ENCODE measurements at places on chromosomes 2 and 18. TPM values are rescaled to one million over a fixed set of nuclear protein-coding genes. Genes with fewer than 3 reads are reported as not detected.

- DNase-seq, result no peak
These were observed 35.0 kb upstream of the PTMA start for GRCh38 chr2:231673348-231673770.

Gene FAP
- 58.1 TPM for polyA plus RNA-seq

DNA sequence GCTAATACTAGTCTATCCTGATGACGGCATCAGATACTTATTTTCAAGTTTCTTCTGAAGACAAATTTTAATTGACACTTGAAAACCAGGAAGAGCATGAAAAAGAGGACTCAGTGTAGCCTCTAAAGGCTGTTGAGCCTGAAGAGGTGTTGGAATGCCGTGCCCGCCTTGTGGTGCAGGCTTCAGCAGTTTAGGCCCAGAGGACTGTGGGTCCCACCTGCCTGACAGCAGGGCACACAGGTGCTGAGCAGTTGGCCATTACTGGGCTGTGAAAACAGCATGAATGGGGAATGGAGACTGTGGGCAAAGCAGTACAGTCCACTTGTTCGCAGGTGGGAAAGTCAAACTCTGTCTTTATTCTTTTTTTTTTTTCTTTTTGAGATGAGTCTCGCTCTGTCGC lies 49.8 kb upstream of the THOC1 start:
- no peak for DNase-seq

Gene LPIN2
- 10.3 TPM for polyA plus RNA-seq

GRCh38 chr2:238506371-238507068 lies 79.8 kb downstream of the ASB1 start:
- DNase-seq, result no peak

DNA sequence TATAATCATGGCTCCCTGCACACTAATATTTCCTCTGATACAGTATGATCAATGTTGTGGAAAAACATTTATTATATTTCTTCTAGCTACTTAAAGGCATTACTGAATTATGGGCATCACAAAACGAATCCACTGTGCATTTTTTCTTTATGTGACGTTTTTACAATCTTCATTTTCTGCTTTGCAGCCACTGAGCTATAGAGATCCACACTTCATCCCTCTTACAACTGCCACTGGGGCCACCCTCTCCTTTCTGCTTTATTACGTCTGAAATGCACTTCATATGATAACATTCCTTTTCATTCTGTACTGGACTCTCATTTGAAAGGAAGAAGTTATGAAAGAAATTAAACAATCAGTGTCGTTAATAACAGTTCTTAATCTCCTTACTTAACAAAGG lies 394.5 kb upstream of the HNRNPA3 start:
- DNase-seq, result no peak

GRCh38 chr2:41129988-41130387 lies 678.1 kb upstream of the SLC8A1 start:
- no peak for DNase-seq

GRCh38 chr18:9612215-9612830 lies 2.0 kb downstream of the PPP4R1 start:
- no peak for DNase-seq

GRCh38 chr18:21099442-21099841 lies 12.2 kb downstream of the ROCK1 start:
- no peak for DNase-seq

- no peak for DNase-seq
These were observed 21.3 kb upstream of the COPS8 start for GRCh38 chr2:237064203-237065070.

DNA sequence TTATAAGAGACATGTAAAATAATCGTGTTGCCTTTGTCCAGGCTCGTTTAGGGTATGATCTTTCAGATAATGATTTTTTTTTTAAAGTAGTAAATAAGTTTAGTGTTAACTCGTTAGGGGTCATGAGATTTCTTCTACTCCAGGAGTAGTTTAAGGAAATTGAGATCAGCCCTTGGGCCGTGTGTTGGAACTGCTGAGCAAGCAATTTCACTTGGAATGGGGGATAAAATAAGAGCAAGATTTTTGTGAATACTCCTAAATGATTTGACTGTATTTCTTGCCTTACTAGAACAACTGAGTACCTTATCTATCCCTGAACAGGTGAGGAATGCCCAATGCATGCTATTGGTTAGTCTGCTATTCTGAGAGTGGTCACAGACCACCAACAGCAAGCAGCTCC lies 102.2 kb upstream of the SERPINE2 start:
- no peak for DNase-seq

DNA sequence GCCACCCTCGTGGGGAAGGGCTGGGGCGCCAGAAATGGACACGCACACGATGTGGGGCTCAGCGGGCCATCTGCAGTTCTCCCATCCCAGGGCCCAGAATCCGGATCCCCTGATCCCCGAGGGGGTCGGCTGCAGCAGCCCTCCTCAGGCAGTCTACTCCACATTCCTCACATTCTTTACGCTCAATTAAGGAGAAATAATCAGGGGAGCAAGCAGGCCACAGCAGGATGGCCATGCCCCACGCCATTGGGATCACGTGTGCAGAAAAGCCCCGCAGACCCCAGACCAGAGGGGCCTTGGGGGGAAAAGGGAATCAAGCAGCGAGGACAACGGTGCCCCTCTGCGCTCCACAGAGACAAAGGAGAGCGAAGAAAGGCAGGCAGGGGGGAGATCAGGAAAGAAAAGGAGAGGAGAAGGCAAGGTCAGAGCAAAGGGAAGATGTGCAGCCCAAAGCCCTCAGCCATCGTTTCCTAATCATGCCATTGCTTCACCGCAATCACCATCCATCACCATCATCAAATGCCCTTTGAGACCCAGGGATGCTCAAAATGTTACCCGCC lies 17.5 kb upstream of the PKDCC start:
- no peak for DNase-seq

- no peak for DNase-seq
These were observed 286.0 kb upstream of the CCDC68 start for GRCh38 chr18:55245211-55245614.

- no peak for DNase-seq
These were observed 41.7 kb downstream of the PLEKHM3 start for GRCh38 chr2:207983641-207984042.

- no peak for DNase-seq
These were observed 38.5 kb upstream of the SLC35G4 start for GRCh38 chr18:11570769-11571412.

Gene CPO
- polyA plus RNA-seq, result 0.38 TPM

Gene ZSWIM2
- polyA plus RNA-seq, result not detected

DNA sequence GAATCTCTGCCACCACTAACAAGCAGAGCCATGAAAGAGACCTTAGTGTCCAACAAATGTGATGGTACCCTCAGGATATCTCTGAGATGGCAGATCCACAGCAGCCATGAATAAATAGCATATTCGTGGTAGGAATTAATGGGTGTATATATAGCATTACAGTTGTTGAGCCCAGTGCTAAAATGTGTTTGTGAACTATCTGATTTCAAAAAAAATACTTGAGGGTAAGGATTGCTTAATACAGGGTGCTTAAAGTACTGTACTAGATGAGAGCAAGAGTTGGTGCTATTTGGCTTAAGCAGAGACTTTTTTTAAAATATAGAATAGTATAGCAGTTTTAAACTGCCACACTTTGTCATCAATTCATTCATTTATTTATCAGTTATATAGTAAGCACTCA lies 101.5 kb upstream of the GALNT5 start:
- DNase-seq, result no peak

GRCh38 chr18:22822024-22822423 lies 111.1 kb upstream of the RBBP8 start:
- DNase-seq, result no peak

GRCh38 chr2:69939722-69940121 lies 21.7 kb downstream of the ASPRV1 start:
- DNase-seq, result no peak

Gene TSN
- 47.8 TPM for polyA plus RNA-seq

Gene USP40
- 21.3 TPM for polyA plus RNA-seq

GRCh38 chr2:227241005-227241404 lies 76.6 kb downstream of the COL4A3 start:
- DNase-seq, result no peak

GRCh38 chr18:74682991-74683297 lies 85.3 kb downstream of the ZNF407 start:
- no peak for DNase-seq

Gene TTN
- 322 TPM for polyA plus RNA-seq

Gene EPHA4
- polyA plus RNA-seq, result 8.7 TPM

DNA sequence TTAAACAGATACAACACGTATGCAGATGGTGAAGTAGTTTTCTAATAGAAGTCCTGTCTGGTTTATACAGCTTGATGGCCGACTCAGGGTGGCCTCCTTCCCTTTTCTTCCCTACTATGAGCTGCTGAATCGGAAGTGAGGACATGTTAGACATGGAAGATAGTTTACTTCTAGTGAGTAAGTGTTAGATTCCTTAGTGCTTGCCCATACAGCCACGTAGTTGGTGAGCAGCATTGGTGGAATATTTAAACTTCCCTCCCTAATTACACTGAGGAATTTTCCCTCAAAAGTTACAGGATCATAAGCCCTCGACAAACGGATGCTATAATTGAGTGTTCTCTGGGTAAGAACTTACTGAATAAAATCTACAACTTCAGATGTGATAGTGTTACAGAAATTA lies 52.1 kb downstream of the RHBDD1 start:
- no peak for DNase-seq

DNA sequence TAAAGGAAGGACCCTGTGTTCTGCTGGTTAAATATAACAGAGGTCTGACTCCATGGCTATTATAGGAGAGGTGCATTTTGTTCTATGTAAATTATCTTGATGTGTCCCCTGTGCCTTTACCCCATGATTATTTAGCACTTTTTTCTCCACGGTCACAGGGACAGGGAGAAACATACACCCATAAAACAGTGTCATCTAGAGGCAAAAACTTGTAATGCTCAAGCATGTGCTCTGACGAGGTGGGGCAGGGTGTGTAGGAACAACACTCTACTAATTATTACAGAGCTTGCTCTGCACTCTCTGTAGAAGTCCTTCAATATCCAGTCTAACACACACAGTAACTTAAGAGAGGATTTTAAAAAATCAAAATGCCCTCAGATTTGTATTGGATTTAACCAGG lies 187.9 kb downstream of the NEDD4L start:
- no peak for DNase-seq

DNA sequence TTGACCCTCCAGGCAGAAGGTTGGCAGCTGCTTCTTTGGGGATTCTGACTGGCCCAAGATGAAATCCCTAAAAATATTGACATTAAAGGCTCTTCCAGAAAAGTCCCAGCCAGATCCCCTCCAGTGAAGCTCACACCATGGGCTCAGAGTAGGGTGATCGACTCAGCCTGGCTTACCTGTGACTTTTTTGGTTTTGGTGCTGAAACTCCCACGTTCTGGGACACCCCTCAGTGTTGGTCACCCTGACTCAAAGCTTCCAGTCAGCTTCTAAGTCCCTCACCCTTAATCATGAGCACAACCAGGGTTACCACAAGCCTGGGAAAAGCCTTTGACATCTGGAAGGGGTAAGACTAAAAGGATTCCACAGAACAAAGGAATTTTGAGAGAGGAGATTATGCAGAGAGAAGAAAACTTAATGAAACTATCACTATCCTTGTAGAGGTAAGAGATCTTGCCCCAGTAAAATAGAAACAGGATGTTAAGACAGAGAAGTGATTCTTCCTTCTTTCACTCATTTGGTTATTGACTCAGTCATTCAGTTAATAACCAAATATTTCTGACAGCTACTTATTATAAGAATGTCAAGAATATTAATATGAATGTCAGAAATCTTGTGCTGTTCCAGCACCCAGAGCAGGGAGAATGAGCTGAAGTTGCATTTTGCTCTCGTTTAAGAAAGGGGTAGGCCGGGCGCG lies 66.8 kb upstream of the SEC11C start:
- no peak for DNase-seq

- DNase-seq, result peak; percentile 19
These were observed 36.5 kb downstream of the SEMA4F start for GRCh38 chr2:74690571-74690970.

DNA sequence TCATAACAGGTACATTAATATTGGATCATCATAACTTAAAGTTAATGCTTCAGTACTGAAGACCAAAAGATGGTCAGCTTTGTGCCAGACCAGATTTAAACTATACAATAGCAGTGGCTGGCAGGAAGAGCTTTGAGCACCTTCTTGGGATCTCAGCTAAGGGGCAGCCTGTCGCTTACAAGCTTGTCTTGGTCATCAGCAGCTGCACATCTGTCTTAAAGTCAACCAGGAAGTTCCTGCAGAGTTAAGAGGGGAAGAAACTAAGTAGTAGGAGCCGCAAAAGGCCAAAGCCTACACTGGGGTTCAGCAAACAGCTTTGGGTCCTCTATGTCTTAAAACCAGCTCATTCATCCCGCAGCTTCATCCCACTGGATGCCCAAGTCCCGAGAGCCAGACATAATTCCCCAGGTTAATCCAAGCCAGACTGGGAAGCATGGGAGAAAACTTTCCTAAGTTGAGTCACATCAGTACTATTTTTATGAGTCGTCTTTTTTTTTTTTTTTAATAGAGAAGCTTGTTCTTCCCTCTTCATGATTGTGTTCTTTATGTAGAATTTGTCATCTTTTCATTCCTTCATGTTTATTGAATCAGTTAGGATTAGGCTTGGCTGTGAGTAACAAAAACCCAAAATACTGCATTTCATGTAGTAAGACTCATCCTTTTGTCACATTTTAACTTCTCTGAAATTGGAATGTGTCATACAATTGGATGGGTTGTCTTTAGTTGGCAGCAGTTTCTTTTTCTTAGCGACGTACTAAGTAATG lies 59.3 kb downstream of the SERTAD2 start:
- no peak for DNase-seq

Gene SLC9A4
- not detected for polyA plus RNA-seq

DNA sequence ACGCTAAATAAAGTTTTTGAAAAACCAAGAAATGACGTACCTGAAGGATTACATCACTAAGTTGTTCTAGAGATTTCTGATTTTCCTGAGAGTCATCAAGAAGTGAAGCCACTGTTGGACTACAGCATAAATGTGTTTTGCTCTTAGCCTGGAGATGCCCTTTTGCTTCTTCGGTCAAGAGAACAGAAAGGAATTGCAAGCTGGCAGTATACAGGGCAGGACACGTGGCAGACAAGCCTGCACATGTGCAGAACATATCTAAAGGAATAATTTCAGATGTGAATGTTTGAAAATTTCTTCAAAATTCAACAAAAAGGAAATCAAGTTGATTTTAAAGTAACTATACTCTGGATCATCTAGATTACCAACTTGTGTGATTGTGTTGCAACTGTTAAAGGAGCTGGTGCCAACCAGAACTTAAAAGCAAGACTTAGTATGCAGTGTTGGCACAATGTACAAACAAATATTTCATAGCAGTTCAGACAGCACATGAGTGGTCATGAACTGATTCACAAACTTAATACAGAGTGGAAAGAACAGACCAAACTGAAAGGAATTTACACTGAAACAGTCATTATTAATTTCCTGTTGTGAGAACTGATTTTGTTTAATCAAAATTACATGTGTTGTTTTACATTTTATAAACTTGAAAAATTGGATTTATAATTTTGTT lies 100.4 kb upstream of the CD226 start:
- no peak for DNase-seq

GRCh38 chr2:144518748-144519596 lies 947 bp downstream of the ZEB2 start:
- DNase-seq, result no peak

Gene PLGLB2
- not detected for polyA plus RNA-seq

Data from forelimb muscle (tissue), 1 donor.